ENCODE measurements at places on chromosomes 1 and 21. TPM values are rescaled to one million over a fixed set of nuclear protein-coding genes. Genes with fewer than 3 reads are reported as not detected.

Gene TFF1
- 66.4 TPM for total RNA-seq

Gene VASH2
- 1.6 TPM for total RNA-seq

Gene FRRS1
- 2.0 TPM for total RNA-seq

Gene OR14K1
- not detected for total RNA-seq

Gene TPTE
- total RNA-seq: not detected

Gene SAMD13
- 1.3 TPM for total RNA-seq

Gene LRRC38
- not detected for total RNA-seq
